PC-3 (cell line): ENCODE measurements at places on chromosomes 13 and 19. TPM values are rescaled to one million over a fixed set of nuclear protein-coding genes. Genes with fewer than 3 reads are reported as not detected.

DNA sequence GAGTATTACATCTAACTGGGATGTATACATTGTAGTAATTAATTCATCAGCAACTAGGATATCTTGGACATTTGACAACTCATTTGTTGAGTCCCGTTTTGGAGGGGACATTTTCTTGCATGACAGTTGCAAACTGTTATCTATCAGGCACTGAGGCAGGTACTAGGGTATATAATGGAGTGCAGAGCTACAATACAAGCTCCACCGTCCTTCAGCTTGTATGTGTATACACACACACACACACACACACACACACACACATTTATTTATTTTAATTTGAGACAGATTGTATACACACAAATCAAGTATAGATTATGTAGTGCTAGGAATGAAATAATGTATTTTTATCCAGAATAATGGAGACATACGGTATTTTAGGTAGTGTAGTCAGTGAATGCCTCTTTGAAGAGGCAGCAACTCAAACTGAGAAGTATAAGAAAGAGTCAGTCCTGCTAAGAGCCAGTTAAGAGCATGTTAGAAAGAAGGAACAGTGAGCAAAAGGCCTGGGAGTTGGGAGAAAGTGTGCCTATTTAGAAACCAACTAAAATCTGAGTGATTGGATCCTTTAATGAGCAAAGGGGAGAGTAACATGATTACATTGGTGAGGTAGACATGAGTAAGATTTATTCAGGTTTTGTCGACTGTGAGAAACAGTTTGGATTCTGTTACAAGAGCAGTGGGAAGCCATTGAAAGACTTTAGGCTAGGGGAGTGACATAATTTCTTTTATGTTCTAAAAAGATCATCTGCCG lies 74.5 kb downstream of the NBEA start:
- peak; percentile 2 for DNase-seq
- 0 out of 2 replicates have a peak, but pooled peaks cover 5% of the 10 kb centered on the region for H3K4me1 ChIP-seq
- no peaks in the 10 kb centered on the region for H3K27me3 ChIP-seq
- no peaks in the 10 kb centered on the region for H3K36me3 ChIP-seq

Gene GPR12
- total RNA-seq: not detected in 2 replicates

GRCh38 chr19:39602224-39602623 lies at the start of gene LGALS13:
Gene LGALS13 (plus strand): TSS chr19:39602524. CDS start chr19:39602569, 45 bp downstream.
- H3K4me3 ChIP-seq: no peak within 1 kb of the TSS
- no peak within 1 kb of the TSS for H3K27ac ChIP-seq
- no peak for DNase-seq
- H3K27me3 ChIP-seq: peaks cover 47% of the 10 kb centered on the region

GRCh38 chr13:44275381-44275780 lies 98.2 kb upstream of the SERP2 start:
- H3K36me3 ChIP-seq: no peaks in the 10 kb centered on the region
- H3K4me3 ChIP-seq: no peak overlapping the region
- peak overlapping the region; percentile 67 for H3K27ac ChIP-seq
- DNase-seq: no peak
- peaks cover 43% of the 10 kb centered on the region for H3K4me1 ChIP-seq

GRCh38 chr13:90868321-90868920 lies 479.1 kb upstream of the MIR17HG start:
- no peaks in the 10 kb centered on the region for H3K27me3 ChIP-seq
- H3K4me3 ChIP-seq: no peak overlapping the region

Gene ZNF415
- total RNA-seq: 1.3 and 5.2 TPM in 2 replicates

Gene ZNF787
- 111 and 185 TPM in 2 replicates for total RNA-seq

- no peak overlapping the region for H3K4me3 ChIP-seq
- H3K27me3 ChIP-seq: no peaks in the 10 kb centered on the region
- H3K27ac ChIP-seq: peak overlapping the region; percentile 26; the same call in 1 of the 2 replicates
- DNase-seq: peak; percentile 7
- H3K4me1 ChIP-seq: peaks cover 15% of the 10 kb centered on the region
These were observed 1526.5 kb upstream of the SLC10A2 start for GRCh38 chr13:104592545-104593250.
